ENCODE measurements at places on chromosomes 3 and 15.

DNA sequence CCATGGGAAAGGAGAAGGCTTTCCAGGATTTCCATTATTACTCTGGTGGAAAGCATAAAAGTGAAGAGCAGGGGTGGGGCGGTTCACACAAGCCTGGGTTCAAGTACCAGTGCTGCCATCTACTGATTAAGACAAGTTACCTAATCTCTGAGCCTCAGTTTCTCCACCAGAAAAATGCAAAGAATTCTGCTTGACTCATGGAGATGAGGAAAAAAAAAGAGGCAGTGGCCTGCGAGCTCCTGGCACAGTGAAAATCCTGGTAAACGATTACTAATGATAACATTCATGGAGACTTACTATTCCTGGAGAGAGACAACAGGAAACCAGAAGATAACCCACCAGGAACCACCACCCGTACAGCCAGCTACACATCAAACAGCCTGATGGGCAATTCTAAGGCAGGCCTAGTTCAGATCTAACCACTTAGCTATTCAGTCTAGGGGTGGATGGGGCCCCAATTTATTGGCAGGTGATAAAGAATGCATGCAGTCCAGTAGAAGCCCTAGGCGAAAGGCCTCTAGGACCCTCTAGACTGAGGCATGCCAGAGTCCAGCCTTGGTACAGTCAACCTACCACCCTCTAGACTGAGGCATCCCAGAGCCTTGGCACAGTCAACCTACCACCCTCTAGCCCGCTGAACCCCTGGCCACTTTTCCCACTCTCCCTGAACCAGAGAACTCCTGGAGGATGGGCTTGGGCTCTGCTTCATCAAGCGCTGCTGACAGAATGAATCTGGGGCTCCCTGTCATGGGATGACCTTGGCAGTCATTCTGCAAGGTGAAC, 2.5 kb downstream of the AMOTL2 start:
- DNase-seq = peak; percentile 36

DNA sequence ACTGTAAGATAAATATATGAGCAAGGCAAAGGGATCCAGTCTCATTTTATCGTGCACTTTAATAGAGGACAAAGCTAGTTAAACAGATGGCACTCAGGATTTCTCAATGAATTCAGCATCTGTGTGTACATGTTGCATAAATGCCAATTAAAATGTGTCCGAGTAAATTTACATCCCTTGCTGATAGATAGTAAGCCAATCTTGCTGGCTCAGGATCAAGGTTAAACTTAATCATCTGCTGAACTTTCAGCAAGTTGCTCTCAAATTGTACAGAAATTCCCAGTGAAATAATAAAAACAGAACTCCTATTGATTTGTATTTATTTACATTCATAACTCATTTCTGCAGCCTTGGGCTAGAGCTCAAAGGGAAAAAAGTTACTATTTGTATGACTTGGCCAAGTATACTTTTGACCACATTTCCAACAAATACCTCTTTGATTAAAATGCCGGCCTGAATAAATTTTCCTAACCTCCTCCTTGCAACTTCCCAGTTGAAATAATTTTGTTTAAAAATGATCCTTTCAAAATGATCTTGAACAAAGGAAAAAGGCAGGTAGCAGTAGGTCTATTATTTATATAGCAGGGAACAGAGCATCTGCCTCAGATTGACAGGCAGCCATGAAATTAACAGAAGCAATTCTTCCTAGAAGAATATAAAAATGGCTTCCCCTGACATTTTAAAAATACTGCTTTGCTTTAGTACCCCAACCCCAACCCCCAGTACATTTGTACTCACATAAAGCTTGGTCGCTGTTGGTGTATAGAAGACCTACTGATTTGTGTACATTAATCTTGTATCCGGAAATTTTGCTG, 1001.9 kb downstream of the ROBO1 start:
- DNase-seq = no peak

GRCh38 chr15:35470441-35470840, 75.5 kb downstream of the DPH6 start:
- DNase-seq = no peak

- no peak for DNase-seq
Measured at GRCh38 chr3:97576221-97576620, 188.3 kb upstream of the ARL6 start.

GRCh38 chr3:175070946-175071345, 211.8 kb downstream of the NAALADL2 start:
- DNase-seq = no peak

- DNase-seq = no peak
Measured at GRCh38 chr3:173501931-173502489, 104.5 kb downstream of the NLGN1 start.

DNA sequence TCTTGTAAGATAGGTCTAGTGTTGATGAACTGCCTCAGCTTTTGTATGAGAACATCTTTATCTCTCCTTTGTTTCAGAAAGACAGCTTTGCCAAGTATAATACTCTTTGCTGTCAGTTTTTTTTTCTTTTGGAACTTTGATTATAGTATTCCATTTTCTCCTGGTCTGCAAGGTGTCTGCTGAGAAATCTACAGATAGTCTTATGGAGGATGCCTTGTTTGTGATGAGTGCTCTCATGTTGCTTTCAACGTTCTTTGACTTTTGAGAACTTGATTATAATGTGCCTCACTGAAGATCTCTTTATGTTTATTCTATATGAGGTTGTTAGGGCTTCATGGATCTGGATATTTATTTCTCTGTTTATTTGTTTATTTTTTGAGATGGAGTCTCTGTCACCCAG, 60.3 kb downstream of the DOCK3 start:
- no peak for DNase-seq

- DNase-seq = no peak
Measured at GRCh38 chr15:52699457-52699856, 20.3 kb upstream of the ATOSA start.

- DNase-seq = no peak
Measured at GRCh38 chr3:143977341-143978262, 6.0 kb downstream of the DIPK2A start.

GRCh38 chr3:114092151-114093015, 35.8 kb downstream of the QTRT2 start:
- DNase-seq = no peak

GRCh38 chr15:74222240-74223119, 13.6 kb upstream of the CCDC33 start:
- no peak for DNase-seq

DNA sequence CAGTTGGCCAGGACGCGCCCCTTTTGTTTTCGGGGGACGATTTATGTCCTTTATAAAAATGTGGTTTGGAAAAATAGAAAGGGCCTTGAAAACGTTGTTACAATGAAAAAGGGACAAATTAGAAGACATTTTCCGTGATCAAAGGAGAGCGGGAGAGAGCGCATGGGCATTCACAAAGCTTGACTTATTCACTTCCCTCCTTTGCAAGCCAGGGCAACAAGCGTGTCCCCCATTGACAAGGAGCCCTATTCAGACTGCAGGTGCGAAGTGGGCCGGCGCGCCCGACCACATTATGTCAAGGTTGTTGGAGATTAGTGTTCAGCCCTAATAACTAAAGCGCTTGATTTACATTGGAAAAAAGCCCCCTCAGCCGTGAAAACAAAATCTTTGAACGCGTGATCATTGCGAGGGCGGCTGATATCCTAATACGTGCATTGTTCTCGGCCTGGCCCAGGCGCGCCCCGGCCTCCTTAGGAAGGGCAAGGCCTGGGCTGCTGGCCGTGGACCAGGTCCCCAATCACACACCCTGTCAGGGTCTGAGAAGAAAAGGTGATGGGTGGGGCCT, 25.9 kb downstream of the ZIC4 start:
- DNase-seq = no peak

DNA sequence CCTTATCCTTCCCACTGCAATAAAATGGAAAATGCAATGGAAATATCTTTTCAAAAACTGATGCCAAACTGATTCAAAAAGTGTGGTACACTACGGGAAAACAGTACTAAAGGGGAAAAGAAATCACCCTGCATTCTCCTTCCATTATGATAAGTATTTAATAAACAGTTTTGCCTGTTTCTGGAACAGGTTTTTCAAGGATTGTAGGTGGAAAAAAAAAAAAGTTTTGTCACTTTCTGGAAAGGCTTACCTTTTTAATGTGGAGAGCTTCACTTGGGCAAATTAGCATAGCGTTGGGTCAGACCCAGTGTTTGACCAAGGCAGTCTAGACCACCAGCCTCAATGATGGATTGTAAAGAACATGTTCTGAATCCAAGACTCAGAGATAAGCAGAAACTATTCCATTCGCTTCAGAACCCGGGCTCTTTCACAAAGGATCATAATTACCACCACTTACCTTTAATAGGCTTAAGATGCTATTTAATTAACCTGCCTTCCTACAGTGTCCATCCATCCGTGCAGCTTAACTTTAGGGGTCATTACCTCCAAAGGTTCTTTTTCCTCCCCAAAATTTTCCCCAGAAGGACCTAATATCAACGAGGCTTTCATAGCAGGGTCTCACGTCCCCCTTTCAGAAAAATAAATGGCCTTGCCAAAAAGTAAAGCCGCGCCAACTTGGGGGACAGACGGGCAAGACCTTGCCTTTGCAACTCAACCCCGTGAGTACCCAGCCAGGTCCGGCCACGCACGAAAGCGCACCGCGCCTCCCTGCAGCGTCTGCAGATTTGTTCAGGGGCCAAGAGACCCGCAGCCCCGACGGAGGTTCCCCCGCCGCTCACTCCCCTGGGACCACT, 1.0 kb downstream of the DCBLD2 start:
- no peak for DNase-seq

- DNase-seq = no peak
Measured at GRCh38 chr3:114128826-114129225, 50.0 kb downstream of the DRD3 start.

DNA sequence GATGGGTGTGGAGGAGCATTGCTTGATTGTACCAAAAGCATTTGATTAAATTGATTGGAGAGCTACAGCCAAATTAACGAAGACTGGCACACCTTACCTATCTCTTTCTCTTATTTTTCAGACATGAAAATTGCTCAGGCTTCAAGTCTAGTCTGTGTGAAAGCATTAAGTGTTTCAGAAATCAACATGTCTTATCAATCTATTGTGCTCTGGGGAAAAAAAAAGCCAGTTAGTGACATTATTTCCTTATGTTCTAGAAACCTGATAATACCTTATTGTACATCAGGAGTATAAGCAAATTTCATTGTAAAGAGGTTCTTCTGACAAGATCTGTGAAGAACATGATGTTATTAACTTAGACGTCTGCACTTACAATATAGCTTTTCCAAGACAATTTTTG, 465.2 kb downstream of the IL5RA start:
- no peak for DNase-seq

DNA sequence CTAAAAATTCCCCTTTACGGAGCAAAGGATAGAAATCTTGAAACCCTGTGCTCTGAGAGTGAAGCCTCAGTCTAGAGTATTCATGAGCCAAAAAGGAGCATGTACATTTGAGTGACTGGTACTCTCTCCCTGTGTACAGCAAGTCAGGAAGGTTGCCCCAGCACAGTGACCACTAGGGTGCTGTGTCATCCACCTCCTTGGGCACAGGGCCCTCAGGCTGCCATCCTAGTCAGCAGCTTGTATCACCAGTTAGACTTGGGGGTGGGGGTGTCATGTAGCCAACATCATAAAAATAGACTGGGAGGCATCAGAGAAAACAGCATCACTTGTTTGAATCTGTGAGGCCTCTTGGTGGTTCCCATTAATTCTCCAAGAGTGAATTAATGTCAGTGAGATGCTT, 12.0 kb downstream of the NME9 start:
- DNase-seq = no peak

- peak; percentile 74 for DNase-seq
Measured at GRCh38 chr3:14377838-14378169, 24.6 kb upstream of the SLC6A6 start.

- no peak for DNase-seq
Measured at GRCh38 chr3:69116897-69117296, 5.5 kb downstream of the LMOD3 start.

DNA sequence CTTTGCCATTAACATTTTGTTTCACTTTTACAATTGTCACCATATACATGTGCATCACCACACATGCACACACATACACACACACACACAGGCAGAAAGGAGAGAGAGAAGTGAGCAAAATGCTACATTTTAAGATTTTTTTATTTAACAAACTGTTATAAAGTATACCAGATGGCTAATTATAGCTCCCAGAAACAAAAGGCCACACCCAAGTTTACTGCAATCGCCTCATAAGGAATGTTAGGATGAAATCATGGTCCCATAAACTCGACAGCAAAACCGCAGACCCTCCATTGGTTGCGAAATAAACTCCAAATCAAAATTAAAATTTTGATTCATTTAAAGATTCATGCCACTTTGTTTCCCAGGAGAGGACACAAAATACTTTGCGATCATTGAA, 16.1 kb upstream of the C15orf61 start:
- no peak for DNase-seq

GRCh38 chr3:197541756-197542539, 13.8 kb downstream of the BDH1 start:
- DNase-seq = no peak

Measured in upper lobe of right lung (tissue), 1 donor.